ENCODE measurements at places on chromosomes 1 and 21.

- no peak for DNase-seq
- H3K27ac ChIP-seq = no peak overlapping the region
- peaks cover 19% of the 10 kb centered on the region for H3K4me1 ChIP-seq
Observed at GRCh38 chr1:165600793-165601192, 30.2 kb upstream of the MGST3 start.

GRCh38 chr21:26177187-26177586 is 6.6 kb upstream of the APP start:
- no peak overlapping the region for H3K4me3 ChIP-seq
- H3K36me3 ChIP-seq = no peaks in the 10 kb centered on the region
- no peak overlapping the region for H3K27ac ChIP-seq

DNA sequence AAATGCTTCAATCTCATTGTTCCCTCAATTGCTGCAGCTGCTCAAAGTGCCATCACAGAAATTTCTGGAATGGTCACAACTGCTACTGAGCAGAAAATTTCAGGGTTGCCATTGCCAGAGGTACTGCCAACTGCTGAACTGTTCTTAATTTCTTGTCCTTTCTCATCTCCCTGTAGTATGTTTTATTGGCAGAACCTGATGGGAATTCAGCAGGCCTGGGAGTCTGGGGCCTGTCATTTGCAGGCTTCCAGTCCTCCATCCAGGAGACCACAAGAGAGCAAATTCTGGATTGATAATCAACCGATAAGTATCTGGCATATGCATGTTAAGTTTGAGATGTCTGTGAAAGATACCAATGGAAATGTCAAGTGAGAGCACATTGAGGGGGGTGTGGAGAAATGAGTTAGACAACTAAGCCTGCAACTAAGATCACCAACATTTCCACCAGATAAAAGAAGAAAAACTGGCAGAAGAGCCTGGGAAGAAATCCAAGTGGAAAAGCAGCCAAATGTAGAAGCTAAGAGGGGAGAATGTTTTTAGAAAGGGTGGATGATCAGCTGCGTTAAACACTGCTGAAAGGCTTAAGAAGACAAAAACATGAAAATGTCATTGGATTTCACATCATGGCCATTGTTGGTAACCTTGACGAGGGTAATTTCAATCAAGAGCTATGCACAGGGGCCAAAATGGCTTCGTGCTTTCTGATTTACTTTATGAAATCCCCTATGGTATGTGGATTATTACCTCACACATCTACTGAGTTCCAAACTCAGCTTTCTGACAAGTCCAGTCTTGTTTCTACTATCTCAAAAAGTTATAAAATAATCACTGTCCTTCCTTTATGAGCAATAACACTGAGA is 648.1 kb downstream of the PLPP3 start:
- no peak overlapping the region for H3K27ac ChIP-seq
- H3K4me1 ChIP-seq = no peaks in the 10 kb centered on the region
- no peaks in the 10 kb centered on the region for H3K36me3 ChIP-seq

GRCh38 chr1:86778569-86779239 is 74.3 kb downstream of the SH3GLB1 start:
- H3K4me3 ChIP-seq = no peak overlapping the region
- no peaks in the 10 kb centered on the region for H3K27me3 ChIP-seq
- H3K27ac ChIP-seq = no peak overlapping the region
- no peaks in the 10 kb centered on the region for H3K36me3 ChIP-seq
- H3K4me1 ChIP-seq = peaks cover 25% of the 10 kb centered on the region

DNA sequence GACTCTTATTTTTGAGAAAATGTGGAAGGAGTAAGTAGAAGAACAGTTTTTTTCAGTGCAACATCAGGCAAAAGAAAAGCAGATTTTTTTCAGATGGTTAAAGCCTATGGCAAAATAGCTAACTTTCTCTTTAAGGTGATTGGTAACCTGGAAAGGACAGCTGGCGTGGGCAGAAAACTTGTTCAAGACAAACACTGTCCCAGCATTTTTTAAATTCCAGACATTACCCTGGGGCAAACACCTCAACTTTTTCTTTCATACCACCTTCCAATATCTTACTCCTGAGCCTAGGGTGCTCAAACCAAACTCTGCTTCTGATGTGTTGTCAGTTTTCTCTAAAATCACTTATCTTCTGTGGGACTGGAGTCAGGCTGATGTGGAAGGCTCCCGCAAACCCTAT is 2.7 kb upstream of the LEPR start:
- no peak overlapping the region for H3K27ac ChIP-seq
- H3K4me3 ChIP-seq = no peak overlapping the region
- no peaks in the 10 kb centered on the region for H3K36me3 ChIP-seq
- no peaks in the 10 kb centered on the region for H3K27me3 ChIP-seq

- no peaks in the 10 kb centered on the region for H3K27me3 ChIP-seq
- peak; percentile 73 for DNase-seq
- peak overlapping the region; percentile 10 for H3K27ac ChIP-seq
- peaks cover 17% of the 10 kb centered on the region for H3K4me1 ChIP-seq
- peak overlapping the region; percentile 81 for H3K4me3 ChIP-seq
- H3K36me3 ChIP-seq = no peaks in the 10 kb centered on the region
Observed at GRCh38 chr1:20634594-20635084, 1.4 kb downstream of the PINK1 start.

GRCh38 chr1:158356616-158357015 is 2.9 kb downstream of the CD1E start:
- no peaks in the 10 kb centered on the region for H3K36me3 ChIP-seq
- H3K4me3 ChIP-seq = no peak overlapping the region
- H3K27ac ChIP-seq = no peak overlapping the region
- DNase-seq = no peak
- no peaks in the 10 kb centered on the region for H3K4me1 ChIP-seq

DNA sequence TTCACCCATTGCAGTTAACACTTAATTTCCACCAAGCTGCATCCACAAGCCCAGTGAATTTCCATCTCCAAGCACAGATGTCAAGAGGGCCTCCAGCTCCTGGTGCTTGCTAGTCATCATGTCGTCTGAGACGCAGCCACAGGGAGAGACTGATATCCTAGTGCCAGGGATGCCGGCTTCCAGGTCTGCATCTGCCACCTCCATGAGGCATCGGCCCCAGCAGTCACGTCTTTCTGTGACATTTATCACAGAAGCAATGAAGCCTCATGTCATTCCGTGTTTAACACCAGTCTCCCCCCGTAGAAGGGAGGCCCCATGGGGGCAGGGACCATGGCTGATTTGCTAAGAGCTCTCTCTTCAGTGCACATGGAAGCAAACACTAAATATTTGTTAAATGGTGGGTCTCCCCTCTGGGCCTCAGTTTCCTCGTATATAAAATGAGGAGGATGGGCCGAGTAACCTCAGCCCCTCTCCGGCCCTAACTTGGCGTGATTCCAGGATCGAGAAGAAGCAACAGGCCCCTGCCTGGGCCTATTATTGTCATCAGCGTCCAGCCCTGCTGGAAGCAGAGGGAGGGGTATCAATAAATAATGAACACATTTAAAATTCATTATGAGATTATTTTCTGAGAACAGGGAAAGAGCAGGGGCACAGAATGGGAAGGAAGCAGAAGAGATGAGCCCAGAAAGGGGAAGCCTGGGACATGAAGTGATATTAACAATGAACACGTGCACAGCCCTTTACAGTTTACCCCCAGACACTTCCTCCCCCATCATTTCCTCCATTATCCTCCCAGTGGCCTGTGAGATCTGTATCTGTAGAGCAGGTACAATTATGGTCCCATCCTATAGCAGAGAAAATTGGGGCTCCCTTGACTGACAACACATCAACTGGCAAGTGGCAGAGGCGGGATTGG is 837 bp upstream of the C1QB start:
- H3K4me1 ChIP-seq = no peaks in the 10 kb centered on the region
- H3K27ac ChIP-seq = no peak overlapping the region
- H3K27me3 ChIP-seq = peaks cover 32% of the 10 kb centered on the region
- no peak for DNase-seq
- no peaks in the 10 kb centered on the region for H3K36me3 ChIP-seq

GRCh38 chr1:159429074-159429861 is 2.7 kb upstream of the OR10J4 start:
- H3K4me1 ChIP-seq = peaks cover 15% of the 10 kb centered on the region
- H3K27ac ChIP-seq = peak overlapping the region; percentile 60
- no peaks in the 10 kb centered on the region for H3K36me3 ChIP-seq
- no peaks in the 10 kb centered on the region for H3K27me3 ChIP-seq
- DNase-seq = peak; percentile 87

DNA sequence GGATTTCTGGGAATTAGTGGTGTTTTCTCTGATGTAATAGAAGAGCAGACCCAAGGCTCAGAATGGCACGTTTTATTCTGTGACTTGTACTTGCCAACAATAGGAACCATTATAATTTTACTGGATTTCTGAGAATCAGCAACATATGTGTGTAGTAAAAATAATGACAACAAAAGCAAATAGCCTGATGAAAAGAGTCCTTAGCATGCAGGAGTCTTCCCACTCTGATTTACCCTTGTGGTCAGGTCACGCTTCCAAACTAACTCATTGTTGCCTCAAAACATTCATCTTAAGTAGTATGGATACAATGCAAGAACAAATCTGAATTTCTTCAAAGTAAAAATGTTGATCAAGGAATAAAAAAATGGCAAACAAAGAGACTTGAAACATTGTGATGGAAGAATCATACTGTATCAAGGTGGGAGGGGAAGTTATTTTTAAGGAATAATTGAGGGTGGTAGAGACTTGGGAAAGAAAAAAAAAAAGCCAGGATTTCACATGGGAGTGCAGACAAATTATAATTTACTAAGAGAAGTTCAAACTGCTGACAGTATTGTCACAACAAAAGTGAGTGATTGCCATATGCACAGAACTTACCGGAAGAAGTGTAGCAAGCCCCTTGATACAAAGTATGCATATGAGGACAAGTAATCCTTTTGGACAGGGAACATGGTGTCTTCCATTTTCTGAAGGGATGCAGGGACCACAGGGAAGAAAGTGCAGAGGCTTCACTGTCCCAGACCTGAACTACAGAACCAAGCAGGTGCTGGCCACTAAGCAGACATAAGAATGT is 31.2 kb upstream of the RGL1 start:
- H3K4me1 ChIP-seq = no peaks in the 10 kb centered on the region
- no peak overlapping the region for H3K4me3 ChIP-seq
- no peak for DNase-seq
- no peaks in the 10 kb centered on the region for H3K27me3 ChIP-seq
- H3K27ac ChIP-seq = no peak overlapping the region

- H3K4me3 ChIP-seq = no peak overlapping the region
- peak; percentile 14 for DNase-seq
- no peak overlapping the region for H3K27ac ChIP-seq
- H3K27me3 ChIP-seq = no peaks in the 10 kb centered on the region
- H3K4me1 ChIP-seq = peaks cover 9% of the 10 kb centered on the region
Observed at GRCh38 chr1:222387007-222387814, 160.7 kb downstream of the HHIPL2 start.

- H3K27me3 ChIP-seq = no peaks in the 10 kb centered on the region
- no peak overlapping the region for H3K4me3 ChIP-seq
- peaks cover 42% of the 10 kb centered on the region for H3K4me1 ChIP-seq
- no peak for DNase-seq
Observed at GRCh38 chr1:221732052-221732451, 9.8 kb downstream of the DUSP10 start.

DNA sequence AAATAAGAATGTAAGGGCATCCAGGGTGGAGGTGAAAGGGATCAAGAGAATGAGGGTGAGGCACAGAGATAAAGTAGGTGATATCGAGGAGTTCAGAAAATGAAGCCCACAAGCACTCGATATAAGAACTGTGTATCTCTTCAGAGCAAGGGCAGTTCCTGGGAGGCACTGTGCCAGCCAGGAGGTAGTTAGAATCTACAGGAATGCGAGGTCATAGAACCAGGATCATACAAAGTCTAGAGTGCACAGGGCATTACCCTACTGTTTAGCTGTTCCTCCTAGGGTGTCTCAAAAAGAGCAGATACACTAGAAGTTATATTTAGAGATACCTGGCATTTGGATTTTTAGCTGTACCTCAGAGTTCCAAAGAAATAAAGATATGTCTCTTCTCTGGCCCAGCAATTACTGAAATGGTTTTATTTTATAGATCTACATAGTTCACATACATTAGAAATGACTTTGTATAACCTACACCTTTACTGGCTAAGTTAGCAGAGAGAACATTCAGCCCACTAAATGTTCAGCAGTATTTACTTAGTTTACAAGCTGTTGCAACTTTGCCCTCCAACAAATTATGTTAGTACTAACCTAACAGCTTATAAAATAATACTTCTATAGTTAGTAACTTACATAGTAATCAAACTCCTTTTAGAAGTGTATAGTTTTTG is 1.6 kb downstream of the OVAAL start:
- H3K27ac ChIP-seq = peak overlapping the region; percentile 3
- H3K27me3 ChIP-seq = no peaks in the 10 kb centered on the region

GRCh38 chr1:116777831-116778830 is 23.9 kb downstream of the CD2 start:
- peak overlapping the region; percentile 40 for H3K4me3 ChIP-seq
- no peaks in the 10 kb centered on the region for H3K36me3 ChIP-seq
- peak overlapping the region; percentile 38 for H3K27ac ChIP-seq

DNA sequence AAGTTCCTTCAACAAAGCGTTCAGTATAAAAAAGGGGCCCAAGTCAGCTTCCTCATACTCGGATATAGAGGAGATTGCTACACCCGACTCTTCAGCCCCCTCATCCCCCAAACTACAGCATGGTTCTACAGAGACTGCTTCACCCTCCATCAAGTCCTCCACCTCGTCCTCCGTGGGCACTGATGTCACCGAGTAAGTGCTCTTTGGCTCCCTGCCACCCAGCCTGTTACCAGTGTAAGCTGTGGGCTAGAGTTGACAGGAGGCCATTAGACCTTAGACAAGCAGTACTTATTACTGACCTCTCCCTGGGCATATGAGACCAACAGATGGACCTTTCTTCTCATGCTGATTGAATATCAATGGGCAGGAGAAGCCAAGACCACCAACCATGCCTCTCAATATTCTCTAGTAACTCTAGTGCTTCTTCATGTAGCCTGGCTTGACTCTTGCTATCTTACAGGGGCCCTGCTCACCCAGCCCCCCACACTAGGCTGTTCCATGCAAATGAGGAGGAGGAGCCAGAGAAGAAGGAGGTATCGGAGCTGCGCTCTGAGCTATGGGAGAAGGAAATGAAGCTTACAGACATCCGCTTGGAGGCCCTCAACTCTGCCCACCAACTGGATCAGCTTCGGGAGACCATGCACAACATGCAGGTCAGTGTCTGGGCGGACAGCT is 20.9 kb upstream of the IPO9 start:
- no peak overlapping the region for H3K4me3 ChIP-seq
- H3K4me1 ChIP-seq = no peaks in the 10 kb centered on the region
- H3K27ac ChIP-seq = no peak overlapping the region
- no peak for DNase-seq

DNA sequence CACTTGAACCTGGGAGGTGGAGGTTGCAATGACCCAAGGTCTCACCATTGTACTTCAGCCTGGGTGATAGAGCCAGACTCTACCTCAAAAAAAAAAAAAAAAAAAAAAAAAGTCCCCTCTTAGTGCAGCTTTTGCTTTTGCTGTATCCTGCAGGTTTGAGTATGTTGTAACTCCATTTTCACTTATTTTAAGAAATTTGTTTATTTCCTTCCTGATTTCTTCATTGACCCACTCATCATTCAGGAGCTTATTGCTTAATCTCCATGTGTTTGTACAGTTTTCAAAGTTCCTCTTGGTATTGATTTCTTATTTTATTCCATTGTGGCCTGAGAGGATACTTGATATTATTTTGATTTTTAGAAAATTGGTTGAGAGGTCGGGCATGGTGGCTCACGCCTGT is 50.9 kb upstream of the AK4 start:
- DNase-seq = no peak
- H3K27ac ChIP-seq = no peak overlapping the region
- no peaks in the 10 kb centered on the region for H3K36me3 ChIP-seq
- H3K4me1 ChIP-seq = no peaks in the 10 kb centered on the region
- no peak overlapping the region for H3K4me3 ChIP-seq

- no peaks in the 10 kb centered on the region for H3K36me3 ChIP-seq
- H3K4me3 ChIP-seq = no peak overlapping the region
- H3K4me1 ChIP-seq = peaks cover 3% of the 10 kb centered on the region
- H3K27me3 ChIP-seq = no peaks in the 10 kb centered on the region
Observed at GRCh38 chr1:56820755-56821461, 1.7 kb upstream of the FYB2 start.
